GM06990 (cell line): ENCODE measurements at places on chromosomes 2 and 18.

GRCh38 chr2:38551171-38551570 lies 51.6 kb downstream of the HNRNPLL start:
- no peak for DNase-seq

- peak; percentile 55 for DNase-seq
These were observed 187.2 kb downstream of the BCL11A start for GRCh38 chr2:60366135-60366712.

DNA sequence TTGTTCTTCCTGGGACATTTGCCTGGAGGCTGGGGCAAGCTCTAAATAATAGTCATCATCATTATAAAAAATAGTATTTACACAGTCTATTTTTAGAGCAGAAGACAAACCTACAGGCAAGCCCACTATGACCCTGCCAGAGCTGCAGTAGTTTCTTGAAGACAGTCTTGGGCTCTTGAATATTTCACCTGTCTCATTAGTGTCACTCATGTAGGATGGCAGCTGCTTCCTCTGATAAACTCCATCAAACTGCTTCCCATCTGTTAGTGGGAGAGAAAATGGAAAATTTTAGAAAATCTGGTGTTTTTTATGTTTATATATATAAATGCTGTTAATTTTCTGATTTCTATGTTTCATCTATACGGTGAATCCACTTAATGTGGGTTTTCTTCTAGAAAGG lies 8.5 kb upstream of the CYRIA start:
- DNase-seq, result no peak

DNA sequence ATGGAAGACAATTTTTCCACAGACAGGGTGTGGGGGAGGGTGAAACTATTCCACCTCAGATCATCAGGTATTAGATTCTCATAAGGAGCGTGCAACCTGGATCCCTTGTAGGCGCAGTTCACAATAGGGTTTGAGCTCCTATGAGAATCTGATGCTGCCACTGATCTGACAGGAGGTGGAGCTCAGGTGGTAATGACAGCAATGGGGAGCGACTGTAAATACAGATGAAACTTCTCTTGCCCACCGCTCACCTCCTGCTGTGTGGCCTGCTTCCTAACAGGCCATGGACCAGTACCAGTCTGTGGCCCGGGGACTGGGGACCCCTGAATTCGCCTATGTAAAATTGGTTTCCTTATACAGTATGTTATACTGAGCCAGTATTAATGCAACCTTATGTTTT lies 27.3 kb upstream of the E2F6 start:
- no peak for DNase-seq

DNA sequence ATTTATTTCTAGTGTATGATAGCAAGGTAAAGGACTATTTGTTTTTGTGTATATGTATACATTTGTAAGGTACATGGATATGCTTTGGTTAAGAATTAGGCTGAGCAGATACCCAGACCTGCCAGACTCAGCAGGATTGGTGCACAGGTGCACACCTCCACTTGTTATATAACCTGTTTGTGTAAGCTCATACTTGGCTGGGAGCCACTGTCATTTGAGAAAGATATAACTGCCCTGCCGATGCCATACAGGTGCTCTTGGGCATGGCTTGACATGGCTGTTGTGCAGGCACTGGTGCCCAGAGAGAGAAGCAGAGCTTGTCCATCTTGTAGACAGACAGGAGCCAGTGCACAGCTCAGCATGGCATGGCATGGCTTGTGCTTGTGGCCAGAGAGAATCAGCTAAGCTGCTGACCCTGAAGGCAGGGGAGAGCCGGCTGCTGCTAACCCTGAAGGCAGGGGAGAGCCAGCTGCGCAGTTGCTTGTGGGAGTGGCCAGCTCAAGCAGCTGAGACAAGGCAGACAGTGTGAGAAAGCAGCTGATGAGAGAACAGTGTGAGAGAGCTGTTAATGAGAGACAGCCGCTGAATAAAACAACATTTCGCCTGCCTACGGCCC lies 136.5 kb downstream of the RNF144A start:
- no peak for DNase-seq

- no peak for DNase-seq
These were observed 138.3 kb downstream of the ZBTB7C start for GRCh38 chr18:48270929-48271328.

DNA sequence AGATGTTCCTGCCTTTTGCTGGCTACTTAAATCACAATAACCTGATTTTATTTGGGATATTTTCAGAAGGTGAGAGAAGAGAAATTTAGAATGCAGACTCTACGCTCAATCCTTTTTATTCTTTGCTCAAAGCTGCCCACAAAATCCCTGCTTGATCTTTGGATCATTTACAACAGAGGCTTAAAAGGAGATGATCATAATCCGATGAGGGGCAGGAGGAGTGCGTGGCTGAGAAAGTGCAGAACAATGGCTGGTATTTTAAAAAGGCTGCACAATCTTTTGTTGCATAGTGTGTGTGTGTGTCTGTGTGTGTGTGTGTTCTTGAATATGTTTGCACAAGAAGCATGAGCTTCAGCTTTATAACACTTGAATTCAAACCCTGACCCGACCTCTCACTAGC lies 256.3 kb upstream of the MYT1L start:
- no peak for DNase-seq

DNA sequence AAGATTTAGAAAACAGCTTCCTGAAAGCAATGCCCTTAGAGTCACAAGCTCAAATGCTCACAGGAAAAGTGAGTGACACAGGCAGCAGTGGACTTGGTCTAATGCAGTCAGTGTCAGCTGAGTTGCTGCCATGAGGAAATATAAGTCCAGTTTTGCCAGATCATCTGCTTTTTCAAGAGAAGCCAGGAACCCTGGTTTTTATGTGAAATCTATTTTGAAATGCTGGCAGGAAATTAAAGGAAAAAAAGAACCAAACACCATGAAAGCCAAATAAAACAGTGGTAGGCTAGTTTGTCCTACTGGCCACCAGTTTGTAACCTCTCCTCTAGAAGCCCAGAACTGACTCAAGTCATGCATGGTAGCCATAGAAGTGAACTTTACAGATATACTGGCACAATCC lies 109.2 kb downstream of the THADA start:
- no peak for DNase-seq

- no peak for DNase-seq
These were observed at the start of gene MCFD2 for GRCh38 chr2:46915281-46915810. Gene MCFD2, minus strand, starts transcription at chr2:46915806. Its CDS starts 6,635 bp downstream, at chr2:46909171.

DNA sequence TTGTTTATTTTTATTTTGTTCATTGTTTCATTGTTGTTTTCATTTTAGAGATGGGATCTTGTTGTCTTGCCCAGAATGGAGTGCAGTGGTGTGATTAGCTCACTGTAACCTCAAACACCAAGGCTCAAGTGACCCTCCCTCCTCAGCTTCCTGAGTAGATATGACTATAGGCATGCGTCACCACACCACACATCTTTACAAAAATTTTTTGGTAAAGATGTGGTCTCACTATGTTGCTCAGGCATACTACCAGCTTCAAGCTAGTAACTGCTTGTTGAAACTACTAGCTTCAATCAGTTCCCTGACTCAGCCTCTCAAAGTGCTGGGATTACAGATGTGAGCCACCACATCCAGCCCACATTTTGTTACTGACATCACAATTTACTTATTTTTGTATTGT lies 14.8 kb downstream of the FAM237A start:
- no peak for DNase-seq

- DNase-seq, result no peak
These were observed 101.1 kb upstream of the LHCGR start for GRCh38 chr2:48856657-48857056.

GRCh38 chr2:76749858-76750257 lies 772.3 kb downstream of the LRRTM4 start:
- DNase-seq, result no peak

- no peak for DNase-seq
These were observed 21.6 kb upstream of the LYPD1 start for GRCh38 chr2:132691556-132691955.

DNA sequence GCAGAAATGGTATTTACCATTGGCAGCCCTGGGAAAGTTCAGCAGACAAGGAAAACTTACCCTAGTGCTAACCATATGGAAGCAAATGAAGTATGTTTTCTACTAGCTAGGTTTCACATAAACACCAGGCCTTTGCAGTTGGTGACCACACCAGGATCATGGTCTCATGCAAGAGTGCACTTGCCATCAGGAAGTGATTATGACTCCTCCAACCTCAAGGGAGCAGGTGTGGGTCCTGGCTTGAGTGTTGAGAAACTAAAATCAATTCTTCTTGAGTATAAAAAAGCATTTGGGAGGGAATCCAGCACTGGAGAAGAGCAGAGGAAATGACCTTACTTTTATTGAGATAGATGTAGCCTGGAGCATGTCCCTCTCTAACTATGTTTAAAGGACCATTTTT lies 56.8 kb upstream of the SPAG16 start:
- peak; percentile 80 for DNase-seq

DNA sequence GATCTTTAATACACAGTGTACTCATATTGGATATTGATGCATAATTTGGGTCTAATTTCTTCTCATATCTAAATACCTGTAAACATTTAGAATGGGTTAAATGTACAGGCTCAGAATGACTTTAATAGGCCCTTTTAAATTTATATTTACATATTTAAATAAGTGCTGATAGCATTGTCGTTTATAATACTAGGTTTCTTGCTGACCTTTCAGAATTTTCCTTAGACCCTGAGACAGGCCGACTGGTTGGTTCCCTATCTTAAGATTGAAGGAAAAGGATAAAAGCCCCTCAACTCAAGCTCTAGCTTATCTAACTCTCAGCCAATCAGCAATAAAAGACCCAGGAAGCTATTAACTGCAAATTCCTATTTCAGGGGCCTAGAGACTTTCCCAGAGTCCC lies 67.8 kb upstream of the HNMT start:
- DNase-seq, result no peak

DNA sequence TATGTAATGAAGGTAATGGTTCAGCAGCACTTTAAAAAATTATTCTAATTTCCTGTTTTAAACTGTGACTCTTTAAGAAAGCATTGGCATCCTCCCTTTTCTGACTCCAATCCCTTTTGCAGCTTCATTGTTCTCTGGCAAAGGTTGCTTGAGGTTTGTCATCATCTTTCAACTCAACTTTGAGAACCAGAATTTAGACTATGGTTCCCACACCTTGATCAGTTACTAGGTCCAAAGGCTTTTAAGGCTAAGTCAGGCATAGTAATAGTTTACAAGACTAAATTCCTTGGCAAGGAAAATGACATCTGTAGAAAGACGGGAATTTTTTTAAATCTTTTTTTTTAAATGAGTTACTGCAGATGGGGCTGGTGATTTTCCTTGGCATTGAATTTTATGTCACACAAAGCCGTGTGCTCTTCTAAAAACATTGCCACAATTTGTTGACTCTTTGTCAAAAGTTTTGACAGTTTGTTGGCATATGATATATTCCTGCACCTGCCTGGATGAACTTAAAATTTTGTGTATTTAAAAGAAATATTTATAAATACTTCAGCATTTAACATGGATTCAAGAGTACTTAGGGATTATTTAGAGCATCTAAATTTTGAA lies 451.0 kb downstream of the MEIS1 start:
- no peak for DNase-seq

DNA sequence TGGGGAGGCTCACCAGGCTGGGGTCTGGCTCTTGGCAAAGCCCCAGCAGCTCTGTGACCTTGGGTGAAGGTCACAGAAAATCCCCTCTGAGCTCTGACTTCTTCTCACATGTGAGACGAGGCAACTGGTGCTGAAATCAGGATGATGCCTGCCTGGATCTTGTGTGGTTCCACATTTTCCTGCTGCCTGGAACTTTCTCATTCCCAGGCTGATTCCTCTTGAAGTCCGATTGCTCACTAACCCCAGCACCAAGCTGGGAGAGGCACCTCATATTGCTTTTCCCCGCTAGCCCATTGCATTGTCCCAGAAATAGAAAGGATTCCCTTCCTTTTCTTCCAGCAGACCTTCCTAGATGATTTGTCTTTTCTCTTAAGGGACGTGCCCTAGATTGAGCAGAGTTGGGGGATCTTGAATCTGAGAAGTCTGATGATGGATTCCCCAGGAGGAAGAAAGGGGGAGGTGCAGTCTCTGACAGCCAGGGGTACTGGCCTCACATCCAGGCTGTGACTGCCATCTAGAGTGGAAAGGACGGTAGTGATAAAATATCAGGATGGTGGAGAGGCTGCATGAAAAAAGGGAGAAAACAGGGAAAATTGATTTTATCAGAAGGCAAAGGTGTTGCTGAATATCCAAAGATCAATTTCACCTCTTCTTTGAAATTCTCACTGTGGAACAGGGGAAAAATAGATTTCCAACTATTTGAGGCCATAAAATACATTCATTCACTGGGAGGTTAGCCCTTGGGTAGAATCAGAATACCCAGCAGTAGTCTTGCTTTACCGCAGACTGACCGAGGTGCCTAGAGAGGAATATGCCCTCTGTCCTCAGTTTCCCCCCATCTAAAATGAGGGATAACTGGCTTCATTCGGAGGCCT lies 96.3 kb downstream of the FAM210A start:
- no peak for DNase-seq

GRCh38 chr2:218398437-218399390 lies 954 bp upstream of the CTDSP1 start:
- DNase-seq, result peak; percentile 87

DNA sequence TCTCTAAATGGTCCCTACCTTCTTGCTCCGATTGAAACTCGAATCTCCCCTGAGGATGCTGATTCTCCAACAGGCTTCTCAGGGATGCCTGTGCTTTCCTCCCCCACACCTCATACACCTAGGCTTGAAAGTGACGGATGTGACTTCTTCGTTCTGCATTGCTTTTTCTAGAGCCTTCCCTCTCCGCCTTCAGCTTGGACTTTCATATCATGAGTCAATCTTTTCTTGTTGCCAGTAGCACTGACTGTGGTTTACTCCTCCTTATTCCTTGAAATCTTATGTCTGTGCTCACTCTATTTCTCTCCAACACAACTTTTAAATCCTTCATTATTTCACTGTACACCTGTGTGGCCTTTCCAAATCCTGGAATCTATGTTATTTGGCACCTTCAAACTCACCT lies 451.4 kb downstream of the TMX3 start:
- DNase-seq, result no peak

- peak; percentile 51 for DNase-seq
These were observed 106.7 kb downstream of the DTNB start for GRCh38 chr2:25566694-25567093.

DNA sequence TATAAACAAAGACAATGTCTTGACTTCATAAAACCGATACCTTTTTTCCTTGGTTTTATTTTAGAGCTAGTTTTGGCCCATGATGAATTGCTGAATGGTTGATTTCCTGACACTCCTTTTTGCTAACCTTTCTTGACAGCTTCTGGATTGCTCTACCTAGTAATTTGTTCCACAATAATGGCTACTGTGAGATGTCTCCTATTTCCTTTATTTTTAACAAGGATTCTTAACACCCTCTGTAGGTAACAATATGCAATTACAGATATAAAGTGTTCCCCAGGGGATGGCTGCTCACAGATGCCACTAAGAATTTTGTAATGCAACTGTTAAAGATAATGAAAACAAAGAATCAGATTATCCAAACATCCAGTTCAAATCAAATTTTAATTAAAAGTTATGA lies 100.8 kb upstream of the ATP5MC3 start:
- DNase-seq, result peak; percentile 14
